ENCODE measurements at places on chromosomes 3 and 15.

- DNase-seq, result no peak
Measured at GRCh38 chr3:177771780-177772179, 574.5 kb upstream of the TBL1XR1 start.

- DNase-seq, result no peak
Measured at GRCh38 chr3:179258820-179259219, 7.9 kb upstream of the KCNMB3 start.

DNA sequence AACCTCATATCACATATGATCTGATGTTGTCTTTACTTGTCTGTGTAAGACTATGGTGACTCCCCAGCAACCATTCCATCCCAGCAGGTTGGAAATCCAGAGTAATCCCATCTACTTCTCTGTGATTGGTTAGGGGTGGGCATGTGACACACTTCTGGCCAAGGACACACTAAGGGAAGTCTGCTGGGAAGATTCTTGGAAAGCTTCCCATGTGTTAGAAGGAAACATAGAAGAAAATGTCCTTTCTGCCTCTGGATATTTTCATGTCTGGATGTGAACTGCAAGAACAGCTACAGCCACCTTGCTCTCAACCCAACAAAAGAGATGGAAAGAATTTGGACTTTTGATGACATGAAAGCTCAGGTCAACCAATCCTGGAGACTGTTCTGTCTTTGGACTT is 2.6 kb upstream of the UBE2Q2 start:
- DNase-seq, result no peak

GRCh38 chr3:108603691-108604090 is 14.2 kb downstream of the DZIP3 start:
- no peak for DNase-seq

GRCh38 chr3:159030138-159030670 is 228.3 kb downstream of the MFSD1 start:
- no peak for DNase-seq

DNA sequence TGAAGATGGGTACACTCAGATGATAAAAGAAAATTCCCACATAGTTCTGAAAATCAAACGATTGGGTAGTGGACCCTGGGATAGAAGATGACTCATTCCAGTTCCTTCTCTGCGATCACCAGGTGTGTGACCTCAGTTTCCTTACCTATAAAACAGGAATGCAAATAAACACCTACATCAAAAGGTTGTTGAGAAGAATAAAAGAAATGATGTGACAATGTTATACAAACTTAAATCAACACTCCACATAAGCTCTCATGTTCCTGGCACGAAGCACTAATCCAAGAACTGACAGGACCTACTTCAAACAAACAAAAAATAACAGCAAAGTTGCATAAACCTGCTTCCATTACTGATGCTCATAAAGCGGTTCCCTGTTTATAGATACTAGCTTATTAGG is 69.2 kb downstream of the RORA start:
- DNase-seq, result no peak

GRCh38 chr3:127823426-127823857 is 1.1 kb upstream of the MGLL start:
- no peak for DNase-seq

Data from NCI-H1092 (cell line).